Fibroblast of skin of abdomen (primary cell): ENCODE measurements at places on chromosomes 12 and 14.

GRCh38 chr12:107349008-107349747 is 255.8 kb upstream of the CRY1 start:
- DNase-seq: peak; percentile 93

DNA sequence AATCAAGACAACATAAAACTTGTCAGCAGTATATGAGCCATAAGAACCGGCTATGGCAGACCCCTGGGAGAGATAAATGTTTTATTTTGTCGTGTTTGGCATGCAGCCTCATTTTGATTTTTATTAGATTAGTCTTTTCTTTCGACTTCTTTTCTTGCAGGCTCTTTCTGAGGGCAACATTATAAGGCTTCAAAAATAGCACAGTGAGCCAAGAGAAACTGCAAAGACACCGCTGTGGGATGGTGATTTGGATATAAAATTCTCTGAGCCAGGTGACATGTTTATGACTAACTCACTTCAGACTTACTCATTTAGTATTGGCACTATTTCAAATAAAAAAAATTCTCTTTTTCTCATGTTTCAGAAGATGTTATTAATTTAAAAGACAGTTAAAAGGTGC is 96.8 kb upstream of the PKP2 start:
- no peak for DNase-seq

GRCh38 chr14:22218728-22219127 is 370.3 kb downstream of the DAD1 start:
- DNase-seq: no peak

DNA sequence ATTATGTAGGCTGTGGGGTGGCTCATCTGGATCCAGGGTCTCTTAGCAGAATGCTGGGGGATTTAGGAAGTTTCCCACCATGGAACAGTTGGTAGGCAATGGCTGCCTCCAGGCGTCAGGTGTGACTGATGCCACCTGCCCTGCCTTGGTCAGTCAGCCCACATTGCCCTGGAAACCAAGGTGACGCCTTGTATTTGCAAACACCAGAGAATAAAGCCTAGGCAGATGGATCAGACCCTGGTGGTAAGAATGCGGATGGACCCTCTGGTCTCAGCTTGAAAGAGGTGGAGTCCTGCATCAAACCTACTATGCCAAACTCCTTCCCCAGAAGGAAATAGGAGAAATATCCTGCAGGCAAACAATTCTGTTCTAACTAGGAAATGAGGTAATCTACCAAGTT is 38.2 kb downstream of the NCKAP5L start:
- no peak for DNase-seq

DNA sequence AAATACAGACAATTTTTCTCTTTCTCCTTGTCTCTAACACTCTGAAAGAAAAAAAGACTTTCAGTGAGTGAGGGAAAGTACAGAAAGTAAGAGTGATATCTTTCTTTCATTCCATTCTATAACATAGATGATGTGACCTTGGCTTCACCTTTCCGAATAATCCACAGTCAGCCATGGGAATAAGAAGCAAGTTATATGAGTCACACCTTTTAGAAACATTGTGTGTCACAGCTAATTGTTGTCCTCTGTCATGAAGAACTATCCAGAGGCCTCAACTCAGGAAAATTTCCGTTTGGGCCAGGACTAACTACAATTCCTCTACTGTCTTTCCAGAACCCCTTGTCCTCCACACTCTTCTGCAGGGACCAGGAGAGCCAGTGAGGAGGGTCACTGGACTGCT is 209.7 kb upstream of the FAR2 start:
- peak; percentile 22 for DNase-seq

DNA sequence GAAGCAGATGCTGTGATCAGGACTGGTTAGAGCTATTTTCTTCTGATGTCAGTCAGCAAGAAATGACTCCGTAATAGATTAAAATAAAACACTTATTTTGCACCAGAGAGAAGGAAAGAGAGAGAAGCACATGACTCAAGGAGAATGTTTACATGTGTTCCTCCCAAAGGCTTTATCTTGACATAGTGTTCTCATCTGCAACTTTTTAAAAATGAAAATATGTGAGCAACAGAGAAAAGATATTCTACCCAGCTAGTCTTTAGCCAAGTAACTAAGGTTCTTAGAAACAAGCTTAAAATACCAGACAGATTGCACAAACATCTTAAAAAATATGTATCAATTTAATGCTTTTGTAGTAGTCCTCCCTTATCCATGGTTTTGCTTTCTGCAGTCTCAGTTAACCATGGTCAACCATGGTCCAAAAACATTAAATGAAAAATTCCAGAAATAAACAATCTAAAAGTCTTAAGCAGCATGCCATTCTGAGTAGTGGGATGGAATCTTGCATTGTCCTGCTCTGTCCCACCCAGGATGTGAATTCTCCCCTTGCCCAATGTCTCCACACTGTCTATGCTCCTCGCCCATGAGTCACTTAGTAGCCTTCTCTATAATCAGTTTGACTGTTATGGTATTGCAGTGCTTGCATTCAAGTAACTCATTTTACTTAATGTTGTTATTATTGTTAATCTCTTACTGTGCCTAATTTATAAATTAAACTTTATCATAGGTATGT is 9.9 kb downstream of the SERPINA10 start:
- no peak for DNase-seq

DNA sequence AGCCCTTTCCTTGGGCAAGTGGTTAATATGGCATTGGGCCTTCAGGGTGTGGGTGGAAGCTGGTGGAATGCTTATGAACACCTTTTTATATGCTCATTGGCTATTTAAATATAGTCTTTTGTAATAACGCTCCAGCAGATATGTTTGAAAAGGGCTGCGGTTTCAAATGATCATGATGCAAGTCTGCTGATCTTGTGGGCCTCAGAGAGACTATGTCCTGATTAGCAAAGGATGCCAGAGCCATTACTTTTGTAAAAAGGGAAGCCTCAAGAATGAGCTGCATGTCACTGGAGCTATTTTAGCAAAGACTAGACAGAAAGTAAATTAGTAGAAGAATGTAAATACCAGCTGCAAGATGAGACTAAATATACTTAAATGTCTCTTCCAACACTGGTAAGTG is 200.5 kb downstream of the GXYLT1 start:
- peak; percentile 38 for DNase-seq

DNA sequence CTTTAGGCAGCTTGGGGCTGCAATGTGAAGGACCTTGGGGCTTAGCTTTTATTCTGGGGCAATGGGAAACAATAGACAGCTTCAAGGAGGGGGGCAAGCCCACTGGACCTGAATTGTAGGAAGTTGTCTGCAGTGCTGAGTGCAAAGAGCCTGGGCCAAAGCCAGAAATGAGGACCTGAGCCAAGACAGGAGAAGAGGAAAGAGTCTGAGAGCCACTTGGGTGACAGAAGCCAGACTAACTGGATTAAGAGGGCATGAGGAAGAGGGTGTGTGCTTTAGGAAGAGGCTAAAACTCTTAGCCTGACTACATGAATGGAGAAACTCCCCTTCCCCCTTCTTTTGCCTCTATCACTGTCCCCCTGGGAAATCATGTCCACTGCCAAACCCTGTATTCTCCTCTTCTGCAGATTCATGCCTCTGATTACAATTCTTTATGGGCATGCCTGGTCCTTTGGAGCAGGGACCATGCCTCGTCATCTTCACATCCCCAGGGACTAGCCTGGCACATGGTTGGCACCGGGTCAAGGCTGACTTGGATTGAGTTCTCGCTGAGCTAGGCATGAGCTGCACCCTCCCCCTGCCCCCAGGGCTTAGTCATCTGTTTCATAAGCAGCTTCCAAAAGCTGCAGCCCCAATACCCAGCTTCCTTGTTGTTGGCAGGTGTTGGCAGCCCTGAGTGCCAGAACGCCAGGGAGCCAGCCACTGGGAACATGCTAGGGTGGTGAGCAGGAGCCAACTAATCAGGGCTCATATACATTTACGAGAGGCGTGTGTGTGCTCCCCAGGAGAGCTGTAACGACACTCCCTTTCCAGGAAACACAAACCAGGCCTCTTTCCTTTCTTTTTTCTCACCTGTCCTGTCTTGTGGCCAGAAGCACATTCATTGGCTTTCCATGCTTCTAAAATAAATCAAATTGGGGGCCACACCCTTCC is 27.7 kb upstream of the JDP2 start:
- DNase-seq: peak; percentile 9

GRCh38 chr12:45334396-45334795 is 118.5 kb downstream of the ANO6 start:
- DNase-seq: no peak

DNA sequence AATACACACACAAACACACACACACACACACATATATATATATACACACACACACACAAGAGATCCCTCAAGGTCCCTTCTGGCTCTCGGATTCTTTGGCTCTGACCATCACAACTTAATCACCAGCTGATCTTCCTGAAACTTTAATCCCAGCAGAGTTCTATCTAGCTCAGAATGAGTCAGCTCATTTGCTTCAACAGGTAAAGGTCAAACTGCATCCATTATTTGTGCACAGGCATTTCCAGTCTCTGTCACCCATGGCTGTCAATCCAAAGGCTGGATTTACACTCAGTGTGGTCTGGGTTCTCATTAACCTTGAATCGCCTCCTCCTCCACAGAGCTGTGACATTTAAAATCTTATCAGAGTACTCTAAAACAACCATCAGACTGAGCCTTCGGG is 113.3 kb upstream of the TMPO start:
- no peak for DNase-seq

GRCh38 chr12:29569132-29569757 is 71.8 kb upstream of the OVCH1 start:
- DNase-seq: no peak

GRCh38 chr12:101186291-101186690 is 23.7 kb downstream of the SLC5A8 start:
- DNase-seq: no peak

DNA sequence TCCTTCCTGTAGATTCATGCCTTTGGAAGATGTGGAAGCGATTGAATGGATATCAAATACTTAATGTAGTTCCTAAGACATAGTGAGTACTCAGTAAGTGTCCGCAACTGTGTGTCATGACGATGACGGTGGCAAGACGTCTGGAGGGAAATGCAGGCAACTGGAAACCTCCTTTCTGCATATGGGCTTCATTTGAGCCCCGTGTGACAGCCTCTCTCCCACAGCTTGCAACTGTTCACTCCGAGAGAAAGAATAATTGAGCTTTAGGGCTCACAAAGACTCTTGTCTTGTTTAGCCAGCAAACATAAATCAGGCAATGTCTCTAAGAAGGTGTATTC is 6.9 kb downstream of the CFAP251 start:
- DNase-seq: peak; percentile 86

DNA sequence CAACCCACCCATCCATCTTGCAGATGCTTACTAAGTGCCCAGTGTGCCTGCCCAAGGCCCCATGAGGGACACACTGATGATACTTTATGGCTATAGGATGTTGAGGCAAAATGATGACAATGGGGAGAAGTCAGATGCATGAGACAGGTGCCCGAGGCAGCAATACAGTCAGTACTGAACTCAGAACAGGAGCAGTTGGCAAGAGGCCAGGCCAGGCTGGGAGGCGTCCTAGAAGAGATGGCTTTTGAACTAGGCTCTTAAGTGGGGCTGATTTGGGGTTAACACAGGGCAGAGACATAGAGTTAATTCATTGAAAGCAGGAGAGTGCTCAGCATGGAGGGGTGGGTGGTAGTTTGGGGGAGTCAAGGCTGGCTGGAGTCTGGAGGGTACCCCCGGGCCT is 15.6 kb downstream of the PLBD2 start:
- DNase-seq: no peak

- DNase-seq: peak; percentile 73
Measured at GRCh38 chr12:54019924-54020590, 8.2 kb upstream of the HOXC6 start.

- DNase-seq: peak; percentile 93
Measured at GRCh38 chr14:77043177-77043983, 14.9 kb upstream of the IRF2BPL start.

- no peak for DNase-seq
Measured at GRCh38 chr12:76356071-76356470, 7.9 kb upstream of the BBS10 start.

- DNase-seq: no peak
Measured at GRCh38 chr14:92874962-92875661, 47.8 kb upstream of the CHGA start.

GRCh38 chr14:68124050-68124449 is 304.5 kb downstream of the RAD51B start:
- no peak for DNase-seq

DNA sequence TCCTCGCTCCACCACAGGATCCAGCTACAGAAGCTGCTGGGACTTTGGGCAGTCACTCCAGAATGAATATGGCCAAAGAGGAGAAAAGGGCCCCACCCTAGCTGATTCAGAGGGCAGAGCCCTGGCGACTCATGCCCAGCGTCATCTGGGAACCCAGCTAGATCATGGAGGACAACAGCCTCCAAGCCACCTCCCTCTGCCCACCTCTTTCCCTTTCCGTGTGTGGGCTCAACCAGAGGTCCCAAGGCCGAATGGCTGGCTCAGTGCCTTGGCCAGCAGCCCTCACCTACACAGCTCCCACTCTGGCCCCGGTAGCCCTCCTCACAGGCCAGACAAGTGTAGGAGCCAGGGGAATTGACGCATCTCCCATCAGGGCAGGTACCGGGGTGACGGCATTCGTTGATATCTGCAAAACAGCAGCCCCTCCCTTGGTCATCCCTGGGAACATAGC is 17.4 kb downstream of the ISCA2 start:
- DNase-seq: no peak

DNA sequence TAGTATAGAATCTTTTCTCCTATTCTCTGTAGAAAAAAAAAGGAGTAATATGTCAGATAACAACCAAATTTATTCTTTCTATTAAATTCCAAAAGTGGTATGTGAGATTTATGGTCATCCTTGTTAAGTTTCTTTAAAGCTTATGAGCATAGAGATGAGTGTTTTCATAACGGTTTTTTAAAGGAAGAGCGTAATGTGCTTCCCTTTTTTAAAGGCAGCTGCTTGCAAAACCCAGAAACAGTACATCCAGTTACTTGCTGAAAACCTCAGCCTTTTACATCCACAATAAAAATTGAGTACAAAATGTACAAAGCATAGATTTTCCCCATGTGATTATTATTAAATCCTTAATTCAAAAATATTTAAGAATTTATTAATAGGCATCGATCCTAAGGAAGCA is 53.6 kb upstream of the CD163 start:
- DNase-seq: no peak
